ENCODE measurements at places on chromosomes 16 and 17.

GRCh38 chr16:50190292-50190691 lies 37.2 kb downstream of the TENT4B start:
- DNase-seq: no peak

GRCh38 chr16:165539-166374 lies at the start of gene HBM:
Gene HBM, plus strand, starts transcription at chr16:165978. Its CDS starts 20 bp downstream, at chr16:165998.
- no peak for DNase-seq

DNA sequence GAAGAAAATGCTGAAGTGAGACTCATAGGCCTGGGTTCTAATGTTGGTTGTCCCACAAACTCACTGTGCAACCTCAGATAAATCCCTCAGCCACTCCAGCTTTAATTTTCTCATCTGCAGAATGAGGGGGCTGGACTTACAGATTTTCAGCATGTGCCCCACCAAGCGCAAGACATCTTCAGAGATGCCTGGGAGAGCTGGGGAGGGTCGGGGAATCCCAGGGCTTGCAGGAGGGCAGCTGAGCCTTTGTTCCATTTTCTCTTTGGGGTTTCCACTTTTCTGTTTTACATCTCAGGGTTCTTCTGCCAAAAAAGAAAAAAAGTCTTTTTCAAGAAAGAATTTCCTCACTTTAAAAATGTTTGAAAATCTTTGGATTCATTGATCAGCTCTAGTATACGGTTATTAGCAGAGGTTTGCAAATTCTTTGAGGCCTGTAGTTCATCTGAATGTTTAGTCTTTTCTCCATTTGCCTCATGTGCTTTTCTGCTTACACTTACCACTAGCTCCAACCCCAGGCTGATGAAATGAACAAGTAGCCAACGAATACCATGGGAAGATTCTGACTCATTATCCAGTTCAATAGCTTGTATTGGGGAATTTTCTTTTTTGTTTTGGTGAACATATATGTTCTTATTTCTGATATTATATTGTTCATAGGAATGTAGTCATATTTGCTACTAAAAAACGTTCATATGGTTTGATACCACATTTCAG lies 56.4 kb downstream of the CHD9 start:
- DNase-seq: no peak

- no peak for DNase-seq
These were observed 280.8 kb upstream of the CCL2 start for GRCh38 chr17:33974276-33974675.

GRCh38 chr16:86625029-86625428 lies 46.7 kb downstream of the FOXL1 start:
- no peak for DNase-seq

- peak; percentile 34 for DNase-seq
These were observed at the start of gene BRD7 for GRCh38 chr16:50368410-50369132. Gene BRD7, minus strand, starts transcription at chr16:50368988. Its CDS starts 214 bp downstream, at chr16:50368774.

DNA sequence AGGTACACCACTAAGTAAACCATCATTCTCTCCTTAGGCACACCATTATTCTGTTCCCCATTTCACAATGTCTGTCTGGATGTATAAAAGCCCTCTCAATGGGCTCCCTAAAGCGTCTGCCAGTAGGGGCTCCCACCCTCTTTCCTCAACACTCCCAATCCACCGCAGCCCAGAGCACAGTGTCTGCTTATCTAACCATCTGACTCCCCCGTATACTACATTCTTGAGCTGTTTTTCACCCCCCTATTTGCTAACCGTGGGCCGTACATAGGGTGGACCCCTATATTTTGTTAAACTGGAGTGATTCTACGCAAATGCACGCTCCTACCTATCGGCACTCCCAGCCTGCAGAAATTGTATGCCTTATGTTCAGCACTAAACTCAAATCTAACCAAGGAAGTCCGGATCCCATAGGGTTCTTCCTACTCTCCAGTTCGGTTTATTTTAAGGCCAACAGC lies 685 bp upstream of the PSMD3 start:
- no peak for DNase-seq

DNA sequence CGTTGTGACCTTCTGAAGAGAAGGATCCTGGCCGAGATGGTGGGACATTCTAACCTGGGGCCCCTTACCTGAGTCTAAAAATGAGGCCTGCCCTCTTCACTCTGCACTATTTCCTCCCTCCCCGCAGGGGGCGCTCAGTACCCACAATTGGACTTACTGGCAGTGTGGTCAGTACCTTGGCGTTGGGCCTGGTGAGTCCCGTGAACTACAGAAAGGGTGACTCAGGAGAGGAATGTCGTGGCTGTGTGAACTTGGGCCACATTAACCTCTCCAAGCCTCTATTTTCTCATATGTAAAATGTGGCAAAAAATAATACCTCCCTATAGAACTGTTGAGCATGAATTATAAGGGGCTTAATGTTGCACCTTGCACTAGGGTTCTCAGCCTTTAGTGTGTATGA lies 3.9 kb downstream of the RSAD1 start:
- peak; percentile 98 for DNase-seq

DNA sequence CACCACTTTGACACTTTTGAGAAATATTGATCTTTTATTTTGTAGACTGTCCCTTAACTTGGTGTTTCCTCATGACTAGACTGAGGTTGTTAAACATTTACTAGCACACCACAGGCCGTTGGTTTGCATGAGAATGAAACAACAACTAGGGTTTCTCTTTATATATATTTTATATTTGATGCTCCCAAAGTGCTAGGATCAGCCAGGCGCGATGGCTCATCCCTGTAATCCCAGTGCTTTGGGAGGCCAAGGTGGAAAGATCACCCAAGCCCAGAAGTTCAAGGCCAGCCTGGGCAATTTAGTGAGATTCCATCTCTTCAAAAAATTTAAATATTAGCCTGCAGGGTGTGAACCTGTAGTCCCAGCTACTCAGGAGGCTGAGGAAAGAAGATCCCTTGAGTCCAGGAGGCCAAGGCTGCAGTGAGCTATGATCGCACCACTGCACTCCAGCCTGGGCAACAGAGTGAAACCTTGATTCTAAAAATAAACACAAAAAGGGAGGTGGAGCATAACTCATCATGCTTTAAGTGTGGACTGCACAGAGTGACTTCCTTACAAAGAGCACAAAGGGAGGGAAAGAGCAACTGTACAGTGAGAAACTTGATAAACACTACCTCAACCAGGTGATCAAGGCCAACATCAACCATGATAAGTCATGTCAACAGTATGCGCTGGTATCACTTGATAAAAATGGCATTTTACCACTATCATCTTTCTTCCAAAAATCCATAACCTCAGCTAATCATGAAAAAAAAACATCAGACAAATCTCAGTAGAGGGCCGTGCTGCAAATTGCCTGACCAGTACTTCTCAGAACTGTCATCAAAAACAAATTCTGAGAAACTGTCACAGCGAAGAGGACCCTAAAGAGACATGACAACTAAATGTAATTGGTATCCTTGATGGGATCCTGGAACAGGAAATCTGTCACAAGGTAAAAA lies 72.8 kb upstream of the ATF7IP2 start:
- DNase-seq: no peak

All from breast epithelium (tissue), 4 donors.